DMS53 (cell line): ENCODE measurements at places on chromosomes 2 and 18.

GRCh38 chr2:102591491-102592045 is 27.8 kb upstream of the SLC9A2 start:
- peak; percentile 76 for DNase-seq

DNA sequence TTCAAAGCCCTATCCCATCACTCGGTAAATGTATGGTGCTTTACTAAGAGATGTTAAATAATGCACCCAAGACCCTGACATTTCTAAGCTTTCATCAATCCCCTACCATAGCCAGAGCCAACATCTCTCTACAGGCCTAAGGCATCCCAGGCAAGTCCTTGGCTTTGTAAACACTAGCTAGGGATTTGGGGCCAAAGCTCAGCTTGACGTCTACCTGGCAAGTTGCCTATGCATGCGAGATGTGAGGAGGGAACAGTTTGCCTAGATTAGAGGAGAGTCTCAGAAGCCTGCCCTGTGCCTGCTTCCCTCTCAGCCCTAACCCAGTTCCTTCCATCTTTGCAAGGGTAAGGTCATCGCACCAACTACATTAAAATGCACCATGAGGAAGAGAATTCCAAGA is 221.5 kb upstream of the NCKAP5 start:
- DNase-seq = no peak

GRCh38 chr2:172011812-172012575 is 12.2 kb downstream of the METAP1D start:
- no peak for DNase-seq

GRCh38 chr2:163155279-163155883 is 316.8 kb upstream of the KCNH7 start:
- peak; percentile 81 for DNase-seq

DNA sequence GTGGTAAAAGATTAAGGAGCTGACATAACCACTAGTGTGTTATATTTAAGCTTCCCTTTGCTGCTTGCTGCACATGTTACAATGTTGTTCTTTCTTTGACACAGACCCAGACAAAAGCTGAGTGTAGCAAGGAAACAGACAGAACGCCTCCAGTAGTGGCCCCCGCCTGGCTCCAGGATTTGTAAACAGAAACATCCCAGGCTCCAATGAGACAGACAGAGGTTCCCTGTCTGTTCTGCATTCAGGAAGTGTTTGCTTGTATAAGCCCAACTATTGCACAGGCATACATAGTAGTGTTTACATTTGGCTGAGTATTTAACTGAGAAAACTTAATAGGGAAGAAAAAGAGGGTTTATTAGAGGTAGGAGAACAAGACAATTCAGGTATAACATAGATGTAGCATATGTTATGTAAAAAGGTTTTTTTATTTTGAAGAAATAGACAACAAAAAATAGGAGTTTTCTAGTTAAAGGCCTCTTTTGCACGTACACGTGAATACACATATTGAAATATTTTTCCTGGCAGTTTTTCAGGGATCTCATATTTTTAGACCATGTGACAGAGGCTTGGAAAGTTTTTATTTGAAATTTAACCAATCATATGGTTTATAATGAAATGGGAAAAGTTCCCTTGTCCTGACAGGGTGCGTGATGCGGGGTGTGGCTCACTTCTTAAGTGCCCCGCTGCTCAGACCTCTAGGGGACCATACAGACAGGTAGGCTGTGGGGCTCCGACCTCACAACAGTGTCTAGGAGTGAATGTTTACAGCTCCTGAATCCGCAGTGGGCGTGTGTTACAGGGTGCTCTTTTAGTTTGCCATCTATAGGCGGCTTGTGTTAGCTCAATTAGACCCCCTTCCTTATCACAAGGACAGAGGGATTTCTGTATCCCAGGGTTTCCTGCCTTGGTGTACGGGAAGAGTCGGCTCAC is 118.4 kb downstream of the BMPR2 start:
- peak; percentile 90 for DNase-seq

GRCh38 chr18:58492891-58493469 is 135.9 kb downstream of the ALPK2 start:
- DNase-seq = no peak

- DNase-seq = peak; percentile 76
These were observed 40.1 kb upstream of the CLASP1 start for GRCh38 chr2:121689356-121689755.

DNA sequence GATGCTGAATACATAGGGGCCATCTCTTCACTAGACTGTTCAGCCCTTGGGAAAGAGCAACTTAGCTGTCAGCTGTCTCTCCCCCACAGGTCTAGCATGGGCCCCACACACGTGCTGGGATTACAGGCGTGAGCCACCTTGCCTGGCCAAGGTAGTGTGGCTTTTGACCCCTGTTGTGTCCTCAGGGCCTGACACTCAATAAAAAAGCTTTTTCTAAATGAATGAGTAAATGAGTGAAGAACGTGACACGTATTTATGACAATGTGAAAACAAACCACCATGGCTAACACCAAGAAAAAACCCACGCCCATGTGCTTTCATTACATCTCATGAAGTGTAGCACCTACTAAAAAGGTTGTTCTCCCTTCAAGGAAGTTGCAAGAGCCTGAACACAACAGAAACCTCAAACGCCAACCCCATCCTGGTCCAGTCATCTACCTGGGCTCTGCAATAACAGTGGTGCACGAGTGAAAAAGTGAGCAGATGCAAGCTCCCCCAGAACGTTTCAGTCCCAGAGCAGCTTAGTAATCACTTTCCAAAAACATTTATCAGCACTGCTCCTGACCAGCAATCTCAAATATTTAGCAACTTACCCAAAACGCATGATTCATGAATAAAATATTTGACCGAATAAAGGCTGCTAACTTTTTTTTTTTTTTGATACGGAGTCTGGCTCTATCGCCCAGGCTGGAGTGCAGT is 3.4 kb downstream of the WDFY1 start:
- no peak for DNase-seq

DNA sequence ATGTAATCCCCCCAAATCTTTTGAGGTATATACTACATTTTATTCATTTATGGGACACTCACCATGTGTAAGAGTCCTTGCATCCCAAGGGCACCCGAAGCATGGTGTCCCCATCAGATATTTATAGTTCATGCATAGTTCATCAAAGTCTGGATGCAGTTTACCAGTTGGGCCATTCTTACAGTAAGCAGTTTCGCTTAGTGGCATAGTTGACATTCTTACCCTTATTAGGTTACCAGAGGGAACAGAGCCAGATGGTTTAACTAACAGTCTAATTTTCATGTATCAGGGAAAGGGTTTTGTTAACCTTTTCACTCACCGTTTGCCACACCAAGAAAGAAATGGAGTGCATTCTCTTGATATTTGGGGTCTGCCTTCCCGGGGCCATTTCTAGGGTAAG is 7.1 kb downstream of the ZNF407 start:
- no peak for DNase-seq

- DNase-seq = no peak
These were observed 11.1 kb upstream of the FBXO11 start for GRCh38 chr2:47917276-47917961.

DNA sequence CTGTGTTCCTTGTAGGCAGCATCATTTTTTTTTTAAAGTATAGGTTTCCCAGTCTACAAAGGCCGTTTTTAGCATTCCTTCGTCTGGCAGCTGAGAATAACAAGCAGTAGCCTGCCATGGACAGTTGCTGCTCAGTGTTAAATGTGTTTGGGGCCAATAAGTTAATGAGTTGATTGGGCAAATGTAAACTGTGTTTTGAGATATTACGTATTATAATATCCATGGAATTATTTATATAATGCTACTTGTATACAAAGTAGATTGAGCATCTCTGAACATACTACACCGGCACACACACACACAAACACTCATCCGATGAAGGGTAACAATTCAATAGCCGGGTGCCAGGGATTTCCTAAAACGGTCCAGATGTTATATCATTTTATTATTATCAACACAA is 97.2 kb downstream of the IRS1 start:
- DNase-seq = no peak

- DNase-seq = no peak
These were observed 28.3 kb downstream of the BCL2 start for GRCh38 chr18:63291278-63291677.

- no peak for DNase-seq
These were observed 19.9 kb downstream of the ERMN start for GRCh38 chr2:157305723-157306110.

DNA sequence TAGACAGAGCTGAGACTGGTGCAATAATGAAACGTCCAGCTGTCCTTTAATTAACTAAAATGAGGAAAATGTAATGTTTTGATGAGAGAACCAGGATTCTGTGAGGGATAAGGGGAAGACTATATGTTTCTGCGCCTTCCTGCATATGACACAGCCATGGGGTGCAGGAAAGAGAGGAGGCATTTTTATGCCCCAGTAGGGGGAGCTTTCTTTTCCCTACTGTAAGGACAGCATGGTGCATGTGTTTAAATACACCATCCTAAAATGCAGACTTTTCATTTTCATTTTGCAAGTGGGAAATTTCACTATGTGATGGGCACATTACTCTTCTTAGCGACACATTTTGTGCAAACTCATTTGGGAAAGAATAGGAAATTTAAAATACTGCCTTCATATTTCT is 446.1 kb downstream of the ARHGAP15 start:
- DNase-seq = peak; percentile 16

DNA sequence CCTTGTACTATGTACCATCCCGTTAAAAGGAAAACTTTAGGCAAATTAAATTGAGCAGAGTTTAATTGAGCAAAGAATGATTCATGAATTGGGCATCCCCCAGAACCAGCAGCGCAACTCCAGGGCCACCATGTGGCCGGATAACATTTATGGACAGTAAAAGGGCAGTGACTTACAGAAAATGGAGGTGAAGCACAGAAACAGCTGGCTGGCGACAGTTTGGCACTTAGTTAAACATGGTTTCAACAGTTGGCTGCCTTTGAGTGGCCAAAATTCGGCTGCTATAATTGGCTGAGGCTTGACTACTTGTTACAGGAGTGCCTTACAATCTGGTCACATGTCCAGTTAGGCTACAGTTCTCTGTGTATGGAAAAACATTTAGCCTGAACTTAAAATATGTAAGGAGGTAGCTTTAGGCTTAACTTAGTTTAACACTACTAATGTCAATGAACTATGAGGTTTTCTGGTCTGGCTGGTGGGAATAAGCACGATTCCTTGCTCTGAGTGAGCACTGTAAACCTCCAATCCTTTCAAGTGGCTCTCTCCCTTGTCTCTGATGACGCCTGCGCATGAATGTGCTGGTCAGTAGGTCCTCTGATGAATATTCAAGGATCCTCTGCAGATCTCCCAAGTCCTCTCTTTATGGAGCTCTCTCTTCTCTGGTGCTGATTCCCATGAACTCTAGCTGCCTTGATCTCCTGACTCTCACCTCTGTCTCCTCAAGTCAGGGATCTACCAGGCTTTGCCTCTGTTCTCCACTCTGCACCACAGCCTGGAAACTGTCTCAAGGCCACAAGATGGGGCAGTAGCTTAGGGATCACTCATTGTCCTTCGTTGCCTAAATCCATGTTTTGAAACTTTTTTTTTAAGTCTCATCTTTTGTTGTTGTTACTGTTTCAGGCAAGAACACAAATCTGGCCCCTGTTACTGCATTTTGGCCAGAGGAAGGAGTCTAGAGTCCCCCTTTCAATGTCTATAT is 24.4 kb upstream of the RAB31 start:
- DNase-seq = peak; percentile 55

GRCh38 chr2:33632831-33633230 is 33.7 kb upstream of the FAM98A start:
- no peak for DNase-seq

- DNase-seq = no peak
These were observed 36.9 kb upstream of the NT5C1B start for GRCh38 chr2:18626256-18626668.

- no peak for DNase-seq
These were observed 117.9 kb downstream of the LYPD6 start for GRCh38 chr2:149448315-149448714.

DNA sequence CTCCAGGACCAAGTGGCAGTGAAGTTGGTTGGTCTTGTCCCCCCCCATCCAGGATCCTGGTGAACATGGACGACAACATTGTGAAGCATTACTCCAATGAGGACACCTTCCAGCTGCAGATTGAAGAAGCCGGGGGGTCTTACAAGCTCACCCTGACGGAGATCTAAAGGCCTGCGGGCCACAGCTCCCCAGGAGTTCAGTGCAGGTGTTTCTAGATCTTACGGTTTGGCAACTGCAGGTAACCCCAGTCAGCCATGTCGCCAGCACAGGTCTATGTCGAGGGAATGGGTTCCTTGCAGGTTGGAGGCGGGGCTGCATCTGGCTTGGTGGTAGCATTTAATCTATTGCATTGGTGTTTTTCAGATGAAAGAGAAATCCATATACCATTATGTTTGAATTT is 42.8 kb upstream of the KLF11 start:
- DNase-seq = no peak

- DNase-seq = no peak
These were observed 104.3 kb upstream of the ARL4C start for GRCh38 chr2:234601213-234601612.
